ENCODE measurements at places on chromosomes 12 and 14.

DNA sequence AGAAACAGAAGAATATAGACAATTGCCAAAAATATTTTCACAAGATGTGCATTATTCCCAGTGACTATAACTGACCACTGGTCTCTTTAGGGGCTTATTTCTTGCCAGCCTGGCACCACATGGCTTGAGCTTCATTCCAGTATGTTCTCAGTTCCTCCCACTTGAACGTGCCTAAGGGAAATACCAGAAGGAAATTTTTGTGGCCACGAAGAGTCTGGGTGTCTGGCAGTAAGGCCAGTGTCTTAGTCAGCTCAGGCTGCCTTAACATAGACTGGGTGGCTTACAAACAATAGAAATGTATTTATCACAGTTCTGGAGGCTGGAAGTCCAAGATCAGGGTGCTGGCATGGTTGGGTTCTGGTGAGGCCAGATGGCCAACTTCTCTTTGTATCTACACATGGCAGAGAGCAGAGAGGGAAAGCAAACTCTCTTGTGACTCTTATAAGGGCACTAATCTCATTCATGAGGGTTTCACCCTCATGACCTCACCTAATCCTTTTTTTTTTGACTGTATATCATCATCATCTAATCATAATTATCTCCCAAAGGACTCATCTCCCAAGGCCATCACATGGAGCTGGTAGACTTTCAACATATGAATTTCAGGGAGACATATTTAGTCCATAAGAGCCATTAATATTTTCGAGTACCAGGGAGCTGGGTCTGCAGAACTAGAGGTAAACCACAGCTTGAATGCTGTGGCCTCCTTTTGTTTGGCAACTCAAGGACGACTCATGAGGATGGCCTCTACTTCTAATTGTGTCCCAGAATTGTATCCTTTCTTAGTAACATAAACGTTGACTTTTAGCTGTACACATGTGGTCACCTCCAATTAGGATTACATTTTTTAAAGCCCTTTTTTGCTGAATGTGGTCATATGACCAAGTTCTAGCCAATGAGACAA lies 5.1 kb upstream of the SMOC1 start:
- DNase-seq, result no peak
- H3K4me3 ChIP-seq, result no peak overlapping the region
- H3K4me1 ChIP-seq, result no peaks in the 10 kb centered on the region
- H3K27me3 ChIP-seq, result peaks cover 59% of the 10 kb centered on the region
- H3K36me3 ChIP-seq, result no peaks in the 10 kb centered on the region

DNA sequence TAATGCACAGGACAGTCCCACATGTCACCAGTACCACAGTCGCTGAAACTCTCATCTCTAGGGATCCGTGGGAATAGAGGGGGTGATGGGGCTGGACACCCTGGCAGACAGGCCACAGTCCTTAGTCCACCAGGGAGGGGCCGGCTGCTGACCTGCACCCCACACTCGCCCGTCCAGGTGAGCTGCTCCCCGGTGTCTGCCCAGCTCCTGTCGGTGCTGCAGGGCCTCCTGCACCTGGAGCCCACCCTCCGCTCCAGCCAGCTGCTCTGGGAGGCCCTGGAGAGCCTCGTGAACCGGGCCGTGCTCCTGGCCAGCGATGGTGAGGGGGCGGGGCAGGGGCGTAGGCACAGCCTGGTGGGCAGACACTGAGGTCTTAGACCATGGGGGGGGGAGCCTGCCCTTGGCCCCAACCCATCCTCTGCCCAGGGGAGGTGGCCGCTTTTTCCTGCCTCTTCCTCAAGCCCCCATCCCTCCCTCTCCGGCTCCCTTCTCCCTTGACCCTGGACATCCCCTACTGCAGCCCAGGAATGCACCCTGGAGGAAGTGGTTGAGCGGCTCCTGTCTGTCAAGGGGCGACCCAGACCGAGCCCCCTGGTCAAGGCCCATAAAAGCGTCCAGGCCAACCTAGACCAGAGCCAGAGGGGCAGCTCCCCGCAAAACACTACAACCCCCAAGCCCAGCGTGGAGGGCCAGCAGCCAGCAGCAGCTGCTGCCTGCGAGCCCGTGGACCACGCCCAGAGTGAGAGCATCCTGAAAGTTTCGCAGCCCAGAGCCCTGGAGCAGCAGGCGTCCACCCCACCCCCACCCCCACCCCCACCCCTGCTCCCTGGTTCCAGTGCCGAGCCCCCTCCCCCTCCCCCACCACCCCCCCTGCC lies 17.1 kb upstream of the ADSS1 start:
- H3K36me3 ChIP-seq, result no peaks in the 10 kb centered on the region
- no peak overlapping the region for H3K27ac ChIP-seq
- no peaks in the 10 kb centered on the region for H3K27me3 ChIP-seq
- DNase-seq, result no peak
- H3K4me3 ChIP-seq, result no peak overlapping the region

GRCh38 chr12:51269174-51270066 lies 795 bp downstream of the SMAGP start:
- H3K27ac ChIP-seq, result peak overlapping the region; percentile 63
- peaks cover 38% of the 10 kb centered on the region for H3K4me1 ChIP-seq
- DNase-seq, result no peak
- H3K27me3 ChIP-seq, result no peaks in the 10 kb centered on the region
- peaks cover 6% of the 10 kb centered on the region for H3K36me3 ChIP-seq

GRCh38 chr14:52402812-52403526 lies 88.9 kb downstream of the PTGER2 start:
- H3K4me3 ChIP-seq, result peak overlapping the region; percentile 1
- no peak for DNase-seq
- H3K27me3 ChIP-seq, result no peaks in the 10 kb centered on the region
- peaks cover 51% of the 10 kb centered on the region for H3K4me1 ChIP-seq
- H3K27ac ChIP-seq, result peak overlapping the region; percentile 8

GRCh38 chr12:109532721-109533486 lies 40.4 kb downstream of the MMAB start:
- no peaks in the 10 kb centered on the region for H3K4me1 ChIP-seq
- no peak overlapping the region for H3K27ac ChIP-seq
- no peak overlapping the region for H3K4me3 ChIP-seq
- no peaks in the 10 kb centered on the region for H3K27me3 ChIP-seq
- peaks cover 19% of the 10 kb centered on the region for H3K36me3 ChIP-seq

- DNase-seq, result no peak
- peaks cover 20% of the 10 kb centered on the region for H3K27me3 ChIP-seq
- no peak overlapping the region for H3K4me3 ChIP-seq
- no peak overlapping the region for H3K27ac ChIP-seq
- peaks cover 2% of the 10 kb centered on the region for H3K4me1 ChIP-seq
These were observed 239.2 kb downstream of the SPTSSA start for GRCh38 chr14:34222867-34223266.

DNA sequence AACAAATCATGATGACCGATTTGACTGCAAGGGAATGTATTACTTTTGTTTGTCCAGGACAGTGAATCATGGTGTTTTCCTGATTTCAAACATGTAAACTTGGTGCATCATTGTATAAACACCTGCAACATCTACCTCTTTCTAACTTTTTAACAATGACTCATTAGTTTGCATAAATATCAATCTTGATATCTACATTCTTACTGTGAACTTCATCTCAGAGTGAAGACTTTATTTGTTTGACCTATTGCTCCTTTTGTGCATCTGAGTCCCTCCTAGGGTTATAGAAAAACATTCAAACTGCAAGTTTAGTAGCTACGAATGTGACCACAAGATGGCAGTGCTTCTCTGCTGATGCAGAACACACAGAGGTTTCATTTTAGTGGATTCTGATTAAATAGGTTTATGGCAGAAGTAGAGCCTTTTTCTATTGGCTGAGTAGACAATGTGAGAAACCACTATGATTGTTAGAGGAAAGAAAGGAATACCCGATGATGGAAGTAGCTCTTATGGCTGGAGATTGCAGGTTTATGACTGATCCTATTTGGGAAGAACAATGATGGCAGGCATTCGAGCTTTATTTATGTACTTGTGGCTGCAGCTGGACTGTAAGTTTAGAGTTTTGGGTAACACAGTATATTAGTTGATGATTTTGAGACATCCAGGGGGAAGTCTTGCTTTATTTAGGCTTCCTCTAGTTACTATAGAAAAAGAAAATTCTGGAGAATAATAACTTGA lies 244.2 kb upstream of the OR4E1 start:
- peak overlapping the region; percentile 55 for H3K27ac ChIP-seq
- DNase-seq, result no peak
- H3K4me1 ChIP-seq, result peaks cover 28% of the 10 kb centered on the region
- no peaks in the 10 kb centered on the region for H3K27me3 ChIP-seq

DNA sequence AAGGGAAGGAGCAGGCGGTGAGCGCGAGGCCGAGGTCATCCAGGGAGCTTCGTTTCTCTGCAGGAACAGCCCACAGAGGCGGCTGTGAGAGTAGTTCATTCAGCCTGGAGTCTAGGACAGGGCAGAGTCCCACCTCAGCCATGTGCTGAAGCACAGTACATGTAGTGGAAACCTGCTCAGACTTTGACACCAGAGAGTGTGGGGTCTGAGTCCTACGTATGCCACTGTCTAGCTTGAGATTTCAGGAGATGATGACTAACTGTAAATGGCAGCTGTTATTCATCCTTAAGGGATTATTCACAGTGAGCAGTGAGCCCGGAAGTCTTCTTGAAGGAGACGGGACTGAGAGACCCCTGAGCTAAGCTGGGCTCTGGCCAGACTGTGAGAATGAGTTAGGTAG lies 938 bp upstream of the SLC6A13 start:
- no peak overlapping the region for H3K4me3 ChIP-seq
- H3K4me1 ChIP-seq, result no peaks in the 10 kb centered on the region
- H3K27ac ChIP-seq, result no peak overlapping the region
- DNase-seq, result no peak
- H3K36me3 ChIP-seq, result peaks cover 3% of the 10 kb centered on the region

Measured in central memory CD8-positive, alpha-beta T cell (primary cell).